ENCODE measurements at places on chromosomes 5 and 9.
A peak's percentile ranks its signal among the peaks of the same experiment; 100 is the strongest.

GRCh38 chr5:9869616-9870288 lies 239.6 kb upstream of the TAS2R1 start:
- ATAC-seq = no peak

DNA sequence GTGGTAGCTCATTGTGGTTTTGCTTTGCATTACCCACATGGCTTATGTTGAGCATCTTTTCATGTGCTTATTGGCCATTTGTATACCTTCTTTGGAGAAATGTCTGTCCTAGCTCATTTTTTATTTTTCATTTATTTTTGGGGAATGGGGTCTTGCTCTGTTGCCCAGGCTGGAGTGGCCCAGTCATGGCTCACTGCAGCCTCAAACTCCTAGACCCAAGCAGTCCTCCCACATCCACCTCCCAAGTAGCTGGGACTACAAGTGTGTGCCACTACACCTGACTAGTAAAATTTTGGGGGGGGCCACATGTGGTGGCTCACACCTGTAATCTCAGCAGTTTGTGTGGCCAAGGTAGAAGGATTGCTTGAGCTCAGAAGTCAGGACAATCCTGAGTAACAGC lies 77.4 kb downstream of the UBE2R2 start:
- ATAC-seq = no peak

GRCh38 chr5:157342822-157343402 lies 77.0 kb downstream of the CYFIP2 start:
- peak; percentile 43 for ATAC-seq

DNA sequence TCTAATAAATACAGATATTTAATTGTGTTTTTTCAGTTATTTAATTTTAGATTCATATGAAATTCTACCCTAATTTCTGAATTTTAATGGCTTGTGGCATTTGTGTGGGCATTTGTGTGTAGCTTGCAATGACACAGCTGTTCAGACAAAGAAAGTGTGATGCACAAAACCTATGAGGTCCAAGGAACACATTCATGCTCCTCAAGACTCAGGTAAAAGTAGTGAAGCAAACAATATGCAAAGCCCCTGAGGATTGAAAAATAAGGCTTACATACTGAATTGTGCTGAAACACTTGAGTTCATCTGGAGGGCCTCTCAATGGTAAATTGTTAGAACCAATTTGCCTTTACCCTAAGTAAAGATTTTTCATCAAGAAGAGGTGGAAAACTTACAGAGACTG lies 28.1 kb downstream of the IL7R start:
- ATAC-seq = no peak

- no peak for ATAC-seq
These were observed 234.2 kb downstream of the SYK start for GRCh38 chr9:91035825-91036208.

DNA sequence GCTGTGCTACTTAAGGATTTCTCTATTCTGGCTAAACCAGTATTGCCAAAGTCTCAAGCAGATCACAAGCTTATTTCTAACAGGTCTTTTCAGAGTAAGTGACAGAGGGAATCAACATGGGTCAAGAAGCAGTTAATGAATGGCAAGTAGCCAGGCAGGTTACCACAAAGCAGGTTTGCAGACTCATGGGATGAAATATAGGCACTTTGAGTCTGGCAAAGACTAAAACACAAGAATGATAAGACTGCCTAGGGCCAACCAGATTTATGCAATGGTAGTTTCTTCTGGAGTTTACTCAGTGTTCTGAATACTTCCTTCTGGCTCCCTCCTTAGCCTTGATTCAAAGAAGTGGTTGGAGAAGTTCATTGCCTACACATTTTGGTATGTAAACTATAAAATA lies 3.6 kb downstream of the HMGCS1 start:
- peak; percentile 48 for ATAC-seq

DNA sequence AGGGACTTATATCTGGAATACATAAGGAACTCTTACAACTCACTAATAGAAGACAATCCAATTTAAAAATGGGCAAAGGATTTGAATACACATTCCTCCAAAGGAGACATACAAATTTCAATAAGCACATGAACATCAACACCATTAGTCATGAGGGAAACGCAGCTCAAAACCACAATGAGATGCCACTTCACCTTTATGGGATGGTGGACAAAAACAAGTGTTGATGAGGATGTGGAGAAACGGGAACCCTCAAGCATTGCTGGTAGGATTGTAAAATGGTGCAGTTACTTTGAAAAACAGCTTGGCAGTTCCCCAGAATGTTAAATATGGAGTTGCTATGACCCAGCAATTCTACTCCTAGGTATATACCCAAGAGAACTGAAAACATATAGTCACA lies 72.7 kb upstream of the IER5L start:
- ATAC-seq = no peak

- ATAC-seq = no peak
These were observed 580.8 kb downstream of the BNC2 start for GRCh38 chr9:16289639-16290038.

DNA sequence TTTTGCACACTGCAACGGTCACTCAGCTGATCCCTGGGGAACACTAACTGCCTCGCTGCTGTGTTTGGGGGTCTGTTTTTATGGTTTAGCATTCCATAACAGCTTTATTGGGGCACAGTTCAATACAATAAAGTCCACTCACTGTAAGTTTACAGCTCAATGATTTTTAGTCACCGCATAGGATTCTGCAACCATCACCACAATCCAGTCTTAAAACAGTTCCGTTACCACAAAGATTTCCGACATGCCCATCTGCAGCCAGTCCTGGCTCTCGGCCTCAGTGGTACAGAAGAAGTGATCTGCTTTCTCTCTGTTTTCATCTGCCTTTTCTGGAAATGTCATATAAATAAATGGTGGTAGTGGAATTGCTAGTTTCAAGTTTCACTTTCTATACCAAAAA lies 23.6 kb downstream of the OR2V2 start:
- no peak for ATAC-seq

DNA sequence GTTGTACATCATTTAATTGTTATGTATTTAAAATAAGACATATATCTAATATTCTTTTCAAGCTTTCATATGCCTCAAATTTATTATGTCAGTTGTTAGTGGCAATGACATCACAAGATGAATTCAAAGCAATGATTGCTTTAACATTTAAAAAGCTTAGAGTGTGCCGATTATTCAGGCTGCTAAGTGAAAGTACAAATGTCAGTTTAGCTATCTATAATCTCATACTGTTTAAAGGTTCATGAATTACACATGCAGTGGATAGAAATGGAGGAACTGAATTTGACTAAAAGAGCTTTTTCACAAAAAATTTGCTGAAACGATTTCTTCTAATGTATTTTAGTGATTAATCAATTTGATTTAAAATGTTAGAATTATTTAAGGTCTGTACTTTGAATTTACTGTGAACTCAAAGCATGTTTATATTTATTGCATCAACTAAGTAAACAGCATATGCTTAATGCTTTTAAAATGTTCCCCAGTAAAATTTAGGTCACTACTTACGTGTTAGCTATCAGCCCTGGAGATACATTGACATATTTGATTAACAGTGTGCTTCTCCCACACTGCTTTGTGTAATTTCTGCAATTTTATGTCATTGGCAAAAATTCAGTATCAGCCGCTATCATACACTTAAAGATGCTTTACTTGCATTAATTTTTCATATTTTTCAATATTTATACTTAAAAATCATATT lies 334.9 kb downstream of the PARP8 start:
- no peak for ATAC-seq

DNA sequence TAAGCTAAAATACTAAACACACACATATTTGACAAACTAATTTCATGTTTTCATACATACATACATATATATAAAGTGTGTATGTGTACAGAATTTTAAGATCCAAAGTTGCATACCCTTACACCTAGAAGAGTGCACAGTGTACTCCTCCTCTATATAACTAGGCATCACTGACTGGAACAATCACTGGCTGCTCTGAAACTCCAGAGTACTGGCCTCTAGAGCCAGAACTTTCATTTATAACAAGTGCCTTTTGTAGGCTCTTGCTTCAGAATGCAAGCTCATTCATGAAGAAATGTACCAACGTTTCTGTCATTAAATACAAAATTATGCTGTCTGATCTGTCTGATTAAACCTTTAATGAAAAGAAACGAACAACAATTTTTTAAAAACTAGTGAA lies 4.0 kb downstream of the LEAP2 start:
- ATAC-seq = no peak

GRCh38 chr9:106482733-106483132 lies 380.2 kb upstream of the ZNF462 start:
- peak; percentile 43 for ATAC-seq

- no peak for ATAC-seq
These were observed 45.4 kb downstream of the PCSK1 start for GRCh38 chr5:96387616-96388015.

- no peak for ATAC-seq
These were observed 20.8 kb upstream of the ZNF354A start for GRCh38 chr5:178751286-178751685.

DNA sequence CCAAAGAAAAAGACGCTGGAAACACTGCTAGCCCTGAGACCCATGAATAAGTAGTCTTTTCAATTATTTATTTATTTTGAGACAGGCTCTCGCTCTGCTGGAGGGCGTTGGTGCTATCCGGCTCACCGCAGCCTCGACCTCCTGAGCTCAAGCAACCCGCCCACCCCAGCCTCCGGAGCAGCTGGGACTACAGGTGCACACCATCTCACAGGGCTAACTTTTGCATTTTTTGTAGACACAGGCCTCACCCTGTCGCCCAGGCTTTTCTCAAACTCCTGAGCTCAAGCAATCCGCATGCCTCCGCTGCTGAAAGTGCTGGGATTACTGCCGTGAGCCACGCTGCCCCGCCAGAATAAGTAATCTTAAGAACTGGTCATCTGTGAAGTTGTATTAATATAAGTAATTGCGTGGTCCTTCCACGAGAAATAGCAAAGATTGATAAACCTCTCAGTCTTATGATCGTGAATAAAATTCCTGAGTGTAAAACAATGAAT lies 1.6 kb downstream of the ANXA2R start:
- ATAC-seq = no peak

- no peak for ATAC-seq
These were observed 26.9 kb downstream of the GOLPH3 start for GRCh38 chr5:32147236-32147635.

DNA sequence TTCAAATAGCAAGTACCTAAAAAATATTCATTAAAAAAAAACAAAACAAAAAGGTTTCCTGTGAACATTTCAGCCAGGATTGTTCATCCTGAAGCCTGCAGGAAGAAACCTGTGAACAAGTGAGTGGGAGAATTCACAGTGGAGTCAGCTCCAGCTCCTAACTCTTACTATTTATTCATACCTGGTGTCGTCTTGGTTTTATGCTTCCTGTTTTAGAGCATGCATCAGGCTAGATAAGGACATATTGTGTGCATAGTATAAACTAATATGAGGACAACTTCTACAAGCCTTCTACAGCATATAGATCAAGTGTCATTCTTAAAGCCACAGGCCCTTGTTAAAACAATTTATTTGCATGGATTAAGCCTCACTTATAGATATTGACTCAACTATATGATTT lies 169.9 kb downstream of the EFNA5 start:
- ATAC-seq = no peak

DNA sequence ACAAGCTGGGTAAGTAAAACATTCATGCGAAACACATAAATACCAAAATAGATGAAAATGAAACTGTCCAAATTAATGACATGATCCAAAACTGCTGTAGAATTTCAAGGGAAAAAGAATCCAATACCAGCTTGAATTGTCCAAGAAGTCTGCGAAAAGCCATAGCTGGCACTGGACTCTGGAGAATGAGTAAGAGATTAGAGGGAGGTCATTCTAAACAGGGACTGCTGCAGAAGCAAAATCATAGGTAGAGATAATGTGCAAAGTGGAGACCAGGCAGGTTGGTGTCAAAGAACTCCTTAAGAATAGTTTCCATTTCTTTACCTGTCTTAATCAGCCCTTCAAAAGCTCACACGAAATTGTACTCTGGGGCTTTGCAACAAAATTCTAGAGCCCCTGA lies 162.5 kb downstream of the NFIB start:
- no peak for ATAC-seq

DNA sequence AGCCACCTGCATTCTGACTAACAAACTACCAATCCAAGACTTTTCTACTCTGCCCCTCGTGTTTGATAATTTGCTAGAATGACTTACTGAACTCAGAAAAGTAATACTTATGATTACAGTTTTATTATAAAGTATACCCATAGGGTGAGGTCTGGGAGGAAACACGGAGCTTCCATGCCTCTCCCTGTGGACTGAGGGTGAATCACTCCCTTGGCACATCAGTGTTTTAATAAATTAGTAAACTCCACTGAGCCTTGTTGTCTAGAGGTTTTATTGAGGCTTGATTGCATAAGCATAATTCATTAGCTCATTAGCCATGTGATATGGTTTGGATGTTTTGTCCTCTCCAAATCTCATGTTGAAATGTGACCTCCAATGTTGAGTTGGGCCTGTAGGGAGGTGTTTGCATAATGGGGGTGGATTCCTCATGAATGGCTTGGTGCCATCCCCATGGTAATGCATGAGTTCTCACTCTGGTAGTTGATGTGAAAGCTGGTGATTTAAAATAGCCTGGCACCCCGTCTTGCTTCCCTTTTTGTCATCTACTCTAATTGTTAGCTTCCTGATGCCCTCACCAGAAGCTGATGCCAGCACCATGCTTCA lies 233.6 kb upstream of the TRPC7 start:
- ATAC-seq = no peak

Data from esophagus mucosa (tissue), 1 donor.